ENCODE measurements at places on chromosomes 6 and 20.

DNA sequence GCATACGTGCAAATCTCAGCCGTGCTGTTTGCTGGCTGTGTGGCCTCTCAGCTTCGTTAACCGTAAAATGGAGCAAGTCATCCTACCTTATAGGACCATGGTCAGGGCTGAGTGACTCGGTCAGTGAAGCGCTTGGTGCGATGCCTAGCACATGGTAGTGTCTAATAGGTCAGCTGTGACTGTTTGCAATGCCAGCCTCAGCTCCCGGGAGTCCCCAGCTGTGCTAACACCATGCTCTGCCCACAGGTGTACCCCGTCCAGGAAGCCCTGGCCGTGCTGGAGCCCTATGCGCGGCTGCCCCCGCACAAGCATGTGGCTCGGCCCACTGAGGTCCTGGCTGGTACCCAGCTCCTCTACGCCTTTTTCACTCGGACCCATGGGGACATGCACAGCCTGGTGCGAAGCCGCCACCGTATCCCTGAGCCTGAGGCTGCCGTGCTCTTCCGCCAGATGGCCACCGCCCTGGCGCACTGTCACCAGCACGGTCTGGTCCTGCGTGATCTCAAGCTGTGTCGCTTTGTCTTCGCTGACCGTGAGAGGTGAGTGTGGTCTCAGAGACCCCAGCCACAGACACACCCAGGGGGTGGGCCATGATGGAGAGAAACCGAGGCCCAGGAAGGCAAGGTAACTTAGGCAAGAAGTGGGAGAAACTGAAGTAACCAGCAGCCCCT, 10.6 kb downstream of the TRIB3 start:
- no peak for DNase-seq

DNA sequence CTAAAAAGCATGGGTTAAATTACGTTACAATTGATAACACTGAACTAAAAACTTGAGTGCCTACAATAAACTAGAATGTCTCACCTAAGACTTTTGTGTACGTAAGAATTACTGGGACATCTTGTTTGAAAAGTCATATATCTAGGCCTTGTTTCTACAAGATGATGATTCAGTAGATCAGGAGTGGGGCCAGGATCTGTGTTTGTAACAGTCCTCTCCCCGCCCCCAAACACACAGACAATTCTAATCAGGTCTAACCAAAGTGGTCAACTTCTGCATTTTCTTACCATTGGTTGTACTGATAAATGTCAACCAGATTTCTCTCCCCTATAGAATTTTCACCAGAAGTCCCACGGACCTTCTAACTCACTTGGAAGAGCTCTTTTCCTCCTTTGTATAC, 56.9 kb downstream of the RAMACL start:
- no peak for DNase-seq

DNA sequence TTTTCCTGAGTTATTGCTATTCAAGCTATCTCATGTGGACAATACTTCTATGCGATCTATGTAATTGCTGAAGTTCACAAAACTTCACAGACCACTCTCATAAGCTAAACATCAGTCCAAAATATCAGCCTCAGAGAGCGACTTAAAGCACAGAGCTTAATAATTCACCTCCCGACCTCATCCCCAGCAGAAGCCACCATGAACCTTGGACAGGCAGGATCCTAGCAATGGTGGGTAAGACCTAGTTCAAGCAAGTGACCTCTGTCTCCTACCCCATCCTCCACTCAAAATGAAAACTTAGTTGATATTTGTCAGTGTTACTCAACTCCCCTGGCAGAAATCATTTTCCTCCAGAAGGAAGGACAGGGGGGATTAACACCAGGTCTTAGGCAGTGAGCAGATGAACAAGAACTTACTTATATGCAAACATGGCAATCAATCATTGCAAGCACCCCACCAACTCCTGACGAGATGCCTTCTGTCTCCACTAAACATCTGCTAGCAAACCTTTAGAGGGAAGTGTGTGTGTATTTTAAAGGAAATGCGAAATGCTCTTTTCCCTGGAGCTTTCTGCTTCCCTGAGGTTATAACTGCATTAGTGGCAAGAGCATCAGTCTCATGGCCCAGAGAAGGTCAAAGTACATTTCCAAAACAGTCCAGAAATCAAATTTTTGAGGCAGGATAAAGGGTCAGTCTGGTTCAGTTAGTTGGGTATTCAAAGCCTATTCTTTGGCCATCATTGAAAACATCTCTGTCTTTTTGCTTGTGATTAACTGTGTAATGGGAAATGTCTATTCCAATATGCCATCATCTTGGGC, 90.0 kb downstream of the SLC22A23 start:
- DNase-seq: no peak

DNA sequence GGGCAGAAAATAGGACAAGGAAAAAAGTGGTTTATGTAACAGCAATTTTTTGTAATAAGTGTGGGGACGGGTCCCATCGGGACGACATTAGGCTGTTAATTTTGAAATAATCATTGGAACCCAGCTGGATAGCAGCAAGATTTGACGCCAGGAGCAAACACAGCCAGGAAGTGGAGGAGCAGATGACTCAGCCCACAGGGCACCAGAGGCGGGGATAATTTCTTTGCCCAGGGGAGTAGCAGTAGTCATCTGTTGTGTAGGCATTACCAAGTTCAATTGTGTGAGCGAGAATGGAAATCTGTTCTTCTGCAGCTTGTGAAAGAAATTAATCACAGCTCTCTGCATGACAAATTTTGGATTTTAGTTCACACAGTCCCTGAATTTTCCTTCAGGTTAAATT, 22.6 kb upstream of the RIN2 start:
- DNase-seq: no peak

DNA sequence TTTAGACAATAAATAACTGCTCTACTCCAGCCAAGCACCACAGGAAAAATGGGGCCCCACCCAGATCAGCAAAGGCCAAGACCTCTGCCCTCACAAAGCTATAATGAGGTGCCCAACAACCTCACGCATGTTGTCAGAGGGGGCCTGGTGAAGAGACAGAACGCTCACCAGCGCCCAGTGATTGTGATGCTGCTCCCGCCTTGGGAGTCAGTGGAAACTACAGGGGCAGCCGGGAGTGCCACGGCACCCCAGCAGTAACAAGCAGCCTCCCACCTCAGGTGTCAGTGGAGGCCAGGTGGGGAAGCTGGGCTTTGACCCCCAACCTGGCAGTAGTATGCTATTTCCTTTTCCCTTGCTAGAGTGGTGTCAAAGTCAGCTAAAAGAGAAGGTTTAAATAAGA, 47.4 kb downstream of the TCP11 start:
- DNase-seq: no peak

- no peak for DNase-seq
Observed at GRCh38 chr6:21886542-21887151, 293.1 kb downstream of the SOX4 start.

DNA sequence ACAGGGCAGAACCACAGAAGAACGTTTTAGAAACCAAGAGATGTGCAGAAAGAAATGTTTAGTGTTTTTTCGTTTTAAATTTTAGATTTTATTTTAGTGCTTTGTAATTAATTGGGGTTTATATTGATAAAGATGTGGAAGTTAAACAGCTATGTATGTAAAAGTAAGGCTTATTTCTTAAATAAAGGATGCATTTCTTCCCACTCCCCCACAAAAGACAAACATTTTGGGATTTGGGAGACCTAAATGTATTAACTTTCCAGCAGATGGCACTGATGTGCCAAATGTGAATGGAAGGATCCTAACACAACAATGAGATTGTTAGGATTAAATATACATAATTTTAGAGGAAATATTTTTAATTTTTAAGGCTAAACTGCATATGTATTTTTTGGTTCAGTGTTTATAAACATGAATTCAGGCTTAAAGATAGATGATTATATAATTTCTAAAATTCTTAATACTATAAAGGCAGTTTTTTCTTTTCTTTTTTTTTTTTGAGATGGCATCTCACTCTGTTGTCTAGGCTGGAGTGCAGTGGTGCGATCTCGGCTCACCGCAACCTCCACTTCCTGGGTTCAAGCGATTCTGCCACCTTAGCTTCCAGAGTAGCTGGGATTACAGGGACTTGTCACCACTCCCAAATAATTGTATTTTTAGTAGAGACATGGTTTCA, 12.0 kb downstream of the PFDN4 start:
- no peak for DNase-seq

GRCh38 chr6:107259951-107260350, 144.6 kb upstream of the BEND3 start:
- DNase-seq: no peak

DNA sequence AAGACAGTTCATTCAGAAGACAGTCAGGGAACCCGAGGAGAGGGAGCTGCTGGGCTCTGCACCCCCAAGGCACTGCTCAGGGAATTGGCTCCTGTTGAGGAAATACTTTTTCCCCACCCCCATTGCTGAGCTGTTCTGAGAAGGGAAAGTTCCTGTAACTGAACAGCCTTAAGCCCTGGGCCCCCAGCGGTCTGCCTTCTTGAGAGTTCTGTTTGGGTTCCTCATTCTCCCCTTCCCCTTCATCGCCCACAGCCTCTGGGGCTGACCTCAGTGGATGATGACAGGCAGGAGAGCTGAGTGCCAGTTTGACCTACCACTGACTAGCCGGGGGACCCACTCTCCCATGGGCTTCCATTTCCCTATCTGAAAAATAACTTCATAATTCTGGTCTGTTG, 10.7 kb downstream of the HCK start:
- no peak for DNase-seq

DNA sequence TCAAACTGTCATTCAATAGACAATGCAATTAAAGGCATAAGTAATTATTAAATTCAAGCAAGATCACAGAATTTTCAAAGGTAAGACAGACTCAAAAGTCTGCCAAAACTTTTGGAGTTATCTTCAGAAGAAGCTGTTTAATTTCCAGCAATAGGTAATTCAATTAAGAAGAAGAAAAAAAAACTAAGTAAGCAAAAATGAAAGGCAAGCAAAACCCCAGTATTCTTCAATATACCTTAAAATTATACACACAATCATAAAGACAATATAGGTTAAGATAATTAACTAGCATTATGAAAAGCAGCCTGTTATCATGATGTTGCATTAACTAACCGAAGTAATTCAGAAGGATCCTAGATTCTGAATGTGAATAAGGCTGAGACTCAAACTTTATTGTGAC, 3.5 kb downstream of the LATS1 start:
- no peak for DNase-seq

GRCh38 chr6:150712505-150713252, 113.0 kb downstream of the PLEKHG1 start:
- no peak for DNase-seq

DNA sequence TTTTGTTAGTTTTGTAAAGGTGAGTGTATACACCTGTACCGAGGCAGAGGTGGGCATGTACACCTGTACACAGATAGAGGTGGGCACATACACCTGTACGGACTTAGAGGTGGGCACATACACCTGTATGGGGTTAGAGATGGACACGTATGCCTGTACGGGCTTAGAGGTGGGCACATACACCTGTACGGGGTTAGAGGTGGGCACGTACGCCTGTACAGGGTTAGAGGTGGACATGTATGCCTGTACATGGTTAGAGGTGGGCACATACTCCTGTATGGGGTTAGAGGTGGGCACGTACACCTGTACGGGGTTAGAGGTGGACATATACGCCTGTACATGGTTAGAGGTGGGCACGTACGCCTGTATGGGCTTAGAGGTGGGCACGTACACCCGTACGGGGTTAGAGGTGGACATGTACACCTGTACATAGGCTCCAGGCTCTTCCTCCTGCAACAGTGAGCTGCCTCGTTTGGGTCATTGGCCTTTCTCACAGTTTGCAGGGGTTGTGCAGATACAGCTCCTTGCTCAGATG, 63.7 kb downstream of the PHACTR3 start:
- no peak for DNase-seq

GRCh38 chr6:70838907-70839285, 118.0 kb downstream of the B3GAT2 start:
- no peak for DNase-seq

DNA sequence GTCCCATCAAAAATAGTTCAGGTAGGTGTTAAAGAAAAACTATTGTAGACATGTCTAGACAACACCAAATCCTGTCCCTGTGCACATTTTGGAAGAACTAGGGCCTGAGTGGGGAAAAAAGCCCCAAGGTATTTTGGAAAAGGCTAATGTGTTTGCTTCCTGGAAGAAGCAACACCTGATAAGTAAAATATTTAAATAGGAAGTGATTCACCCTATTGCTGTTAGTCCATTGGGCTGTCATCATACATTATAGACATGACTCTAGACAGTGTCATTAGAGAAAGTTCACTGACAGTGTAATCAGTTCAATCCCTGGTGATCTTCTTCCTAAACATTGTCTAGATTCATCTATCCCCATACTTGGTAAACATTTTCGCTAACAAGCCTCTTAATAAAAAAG, 465.3 kb downstream of the CBLN4 start:
- no peak for DNase-seq

- no peak for DNase-seq
Observed at GRCh38 chr6:43776799-43777776, 7.1 kb downstream of the VEGFA start.

GRCh38 chr6:7216941-7217621, 95.9 kb downstream of the SSR1 start:
- no peak for DNase-seq

- DNase-seq: no peak
Observed at GRCh38 chr20:38144974-38145728, 19.9 kb downstream of the TGM2 start.

GRCh38 chr6:137190583-137191094, 17.2 kb upstream of the IL22RA2 start:
- DNase-seq: no peak

Measured in activated naive CD4-positive, alpha-beta T cell (primary cell).